Stimulated activated CD8-positive, alpha-beta memory T cell treated with anti-CD3 and anti-CD28 coated beads, Interleukin-7, amount 100 ng/mL, for 1 hour (primary cell): ENCODE measurements at places on chromosomes 12 and 14.

- DNase-seq = no peak
Observed at GRCh38 chr14:97960436-97960835, 1163.3 kb downstream of the VRK1 start.

GRCh38 chr12:126362493-126362892 lies 1297.3 kb downstream of the AACS start:
- DNase-seq = no peak

- no peak for DNase-seq
Observed at GRCh38 chr12:123363740-123364531, 711 bp downstream of the SBNO1 start.

DNA sequence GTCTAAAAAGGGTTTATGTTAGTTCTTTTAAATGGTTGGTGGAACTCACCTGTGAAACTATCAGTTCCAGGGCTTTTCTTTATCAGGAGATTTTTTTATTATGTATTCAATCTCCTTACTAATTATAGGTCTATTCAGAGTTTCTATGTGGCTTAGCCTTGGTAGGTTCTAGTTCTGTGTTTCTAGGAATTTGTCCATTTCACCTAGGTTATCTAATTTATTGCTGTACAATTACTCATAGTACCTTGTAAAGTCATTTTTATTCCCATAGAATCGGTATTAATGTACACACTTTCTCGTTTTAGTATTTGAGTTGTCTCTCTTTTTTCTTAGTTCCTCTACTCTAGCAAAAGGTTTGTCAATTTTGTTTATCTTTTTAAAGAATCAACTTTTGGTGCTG lies 59.0 kb downstream of the BORCS5 start:
- no peak for DNase-seq

DNA sequence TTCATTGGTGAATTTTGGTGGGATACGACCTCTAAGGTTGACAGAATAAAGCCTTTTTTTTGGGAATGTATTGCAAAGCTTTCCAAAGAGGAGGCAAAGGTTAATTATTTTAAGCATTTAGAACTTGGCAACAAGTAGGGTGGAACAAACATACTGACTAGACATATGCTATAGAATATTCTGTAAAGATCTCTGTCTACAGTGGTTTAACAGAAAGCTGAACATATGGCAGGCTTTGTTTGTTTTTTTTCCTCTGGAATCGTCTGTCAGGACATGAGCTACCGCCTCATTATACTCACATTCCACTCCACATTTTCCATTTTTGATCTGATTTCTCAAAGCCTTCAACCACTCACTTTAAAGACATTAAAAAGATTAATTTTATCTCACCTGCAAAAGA lies 153.4 kb upstream of the PELI2 start:
- DNase-seq = no peak

GRCh38 chr12:89783359-89784060 lies 74.9 kb upstream of the ATP2B1 start:
- no peak for DNase-seq

- no peak for DNase-seq
Observed at GRCh38 chr12:123164710-123165261, 13.9 kb upstream of the PITPNM2 start.

DNA sequence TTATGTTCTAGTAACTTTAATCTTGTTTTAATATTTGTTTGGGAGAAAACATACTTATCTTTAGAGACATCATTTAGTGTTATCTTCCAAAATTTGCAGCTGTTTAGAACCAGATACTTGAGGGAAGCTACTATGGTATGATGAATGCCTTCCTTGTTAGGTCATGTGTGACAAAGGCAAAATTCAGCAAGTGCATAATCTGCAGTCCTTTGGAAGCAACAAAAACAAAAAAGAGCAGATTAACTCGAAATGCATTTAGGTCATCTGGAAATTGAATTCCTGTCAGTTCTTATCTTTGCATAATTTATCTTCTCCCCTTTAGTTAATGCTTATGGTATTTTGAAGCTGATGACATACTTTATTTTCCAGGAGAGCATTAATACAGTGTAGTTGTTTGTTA lies 3.5 kb downstream of the FBXO34 start:
- DNase-seq = no peak

- DNase-seq = no peak
Observed at GRCh38 chr12:21691515-21691914, 33.9 kb upstream of the LDHB start.

DNA sequence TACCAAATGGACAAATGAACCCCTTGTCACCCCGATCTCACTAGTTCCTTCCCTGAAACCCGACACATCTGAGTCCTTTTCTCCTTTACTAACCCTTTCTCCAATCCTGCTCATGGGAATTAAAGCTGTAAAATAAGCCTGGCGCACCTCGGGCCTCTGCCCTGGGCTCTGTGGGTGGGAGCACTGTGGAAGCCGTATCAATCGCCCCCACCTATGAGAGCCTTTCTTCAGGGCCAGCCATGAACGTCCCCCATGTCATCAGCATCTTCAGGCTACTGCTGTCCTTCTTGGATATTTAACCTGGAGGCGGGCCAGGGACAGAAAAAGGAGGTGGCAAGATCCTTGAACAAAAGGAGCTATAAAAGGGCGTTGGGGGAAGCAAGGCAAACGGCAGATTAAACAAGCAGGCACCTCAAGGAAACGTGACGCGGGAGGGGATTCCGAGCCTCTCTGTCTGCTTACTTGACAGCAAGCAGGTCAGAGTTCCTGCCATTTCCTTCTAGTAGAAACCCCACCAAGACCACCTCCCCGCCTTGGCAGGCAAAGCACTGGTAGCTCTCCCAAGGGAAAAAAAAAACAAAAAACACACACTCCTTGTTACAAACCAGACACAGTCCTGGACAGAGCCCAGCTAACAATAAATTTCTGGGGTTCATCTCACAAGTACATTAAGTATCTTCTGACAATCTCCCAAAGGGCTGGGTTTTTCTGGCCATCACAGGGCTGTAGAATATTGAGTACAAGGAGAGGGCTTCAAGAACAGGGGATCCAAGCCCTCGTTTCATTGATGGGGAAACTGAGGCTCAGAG lies 62.9 kb downstream of the DPF3 start:
- DNase-seq = no peak

- DNase-seq = no peak
Observed at GRCh38 chr14:100587086-100587762, at the start of gene BEGAIN. BEGAIN (minus strand) TSS chr14:100587417; CDS start chr14:100587290, 127 bp downstream.

DNA sequence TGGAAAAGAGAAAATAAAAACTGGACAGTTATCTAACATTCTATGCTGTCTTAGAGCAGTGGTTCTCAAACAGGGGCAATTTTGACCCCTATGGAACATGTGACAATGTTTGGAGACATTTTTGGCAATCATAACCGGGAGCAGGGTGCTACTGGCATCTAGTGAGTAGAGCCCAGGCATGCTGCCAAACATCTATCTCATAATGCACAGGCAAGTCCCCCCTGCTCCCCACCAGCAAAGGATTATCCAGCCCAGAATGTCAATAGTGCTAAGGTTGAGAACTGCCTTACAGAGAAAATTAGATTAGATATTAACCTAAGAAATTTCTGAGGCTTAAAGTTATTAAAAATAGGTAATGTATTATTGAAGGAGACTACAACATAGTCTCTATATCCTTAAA lies 22.9 kb upstream of the CATSPERB start:
- no peak for DNase-seq

DNA sequence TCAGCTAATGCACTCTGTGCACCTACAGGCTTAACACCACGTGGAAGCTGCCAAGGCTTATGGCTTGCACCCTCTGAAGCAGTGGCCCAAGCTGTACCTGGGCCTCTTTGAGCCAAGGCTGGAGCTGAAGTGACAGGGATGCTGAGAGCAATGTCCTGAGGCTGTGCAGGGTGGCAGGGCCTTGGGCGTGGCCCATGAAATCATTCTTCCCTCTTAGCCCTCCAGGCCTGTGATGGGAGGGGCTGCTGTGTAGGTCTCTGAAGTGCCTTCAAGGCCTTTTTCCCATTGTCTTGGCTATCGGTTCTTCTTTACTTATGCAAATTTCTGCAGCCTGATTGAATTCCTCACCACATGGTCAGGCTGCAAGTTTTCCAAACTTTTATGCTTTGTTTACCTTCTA lies 47.4 kb upstream of the TMTC1 start:
- DNase-seq = no peak

DNA sequence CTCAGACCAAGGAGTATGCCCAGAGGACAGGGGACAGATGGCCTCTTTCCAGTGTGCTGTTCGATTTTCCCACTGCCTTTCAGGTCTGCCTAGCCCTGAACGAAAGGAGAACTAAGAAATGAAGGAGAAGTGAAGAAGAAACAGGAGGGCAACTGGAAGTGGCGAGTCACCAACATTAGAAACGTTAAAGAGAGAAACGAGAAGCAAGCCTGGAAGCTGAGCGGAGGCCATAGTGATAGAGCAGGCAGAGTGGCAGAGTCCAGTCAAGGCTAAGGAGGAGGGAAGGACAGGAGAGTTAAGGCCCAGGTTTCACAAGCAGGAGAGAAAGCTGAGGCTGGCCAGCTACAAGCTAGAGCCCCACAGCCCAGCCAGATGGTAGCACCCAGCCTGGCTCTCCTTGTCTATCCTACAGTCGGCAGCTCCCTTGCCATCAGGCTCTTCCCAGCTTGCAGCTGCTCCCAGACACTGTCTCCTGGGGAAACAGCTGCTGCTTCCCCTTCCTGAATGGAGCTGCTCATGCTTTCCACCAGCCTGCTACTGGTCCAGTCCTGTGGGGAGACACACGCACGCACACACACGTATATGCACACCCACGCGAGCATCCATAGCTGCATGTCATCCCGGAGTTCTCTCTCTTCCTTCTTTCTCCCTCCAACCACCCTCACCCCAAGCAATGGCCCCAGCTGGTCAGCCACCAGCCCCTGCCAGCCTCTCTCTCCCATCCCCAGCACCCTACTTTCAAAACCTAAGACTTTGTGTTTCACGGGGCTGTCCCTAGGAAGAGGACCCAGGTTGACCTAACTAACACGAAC lies 139.7 kb upstream of the CCND2 start:
- no peak for DNase-seq

DNA sequence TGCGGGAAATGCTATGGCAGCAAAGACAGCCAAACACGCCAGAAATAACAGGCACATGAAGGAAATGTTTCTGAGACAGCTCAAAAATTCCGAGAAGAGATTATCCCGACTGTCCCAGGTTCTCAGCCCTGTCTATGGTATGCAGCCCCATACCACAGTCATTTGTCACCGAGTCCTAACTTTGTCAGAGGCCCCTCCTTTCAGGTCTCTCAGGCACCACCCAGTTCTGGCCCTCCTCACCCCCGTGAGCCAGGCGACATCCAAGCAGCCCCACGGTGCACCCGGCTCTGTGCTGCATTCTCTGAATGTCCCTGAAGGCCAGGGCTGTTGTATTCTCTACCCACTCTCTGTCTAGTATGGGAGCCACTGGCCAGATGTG lies 24.0 kb downstream of the SSH1 start:
- DNase-seq = no peak

DNA sequence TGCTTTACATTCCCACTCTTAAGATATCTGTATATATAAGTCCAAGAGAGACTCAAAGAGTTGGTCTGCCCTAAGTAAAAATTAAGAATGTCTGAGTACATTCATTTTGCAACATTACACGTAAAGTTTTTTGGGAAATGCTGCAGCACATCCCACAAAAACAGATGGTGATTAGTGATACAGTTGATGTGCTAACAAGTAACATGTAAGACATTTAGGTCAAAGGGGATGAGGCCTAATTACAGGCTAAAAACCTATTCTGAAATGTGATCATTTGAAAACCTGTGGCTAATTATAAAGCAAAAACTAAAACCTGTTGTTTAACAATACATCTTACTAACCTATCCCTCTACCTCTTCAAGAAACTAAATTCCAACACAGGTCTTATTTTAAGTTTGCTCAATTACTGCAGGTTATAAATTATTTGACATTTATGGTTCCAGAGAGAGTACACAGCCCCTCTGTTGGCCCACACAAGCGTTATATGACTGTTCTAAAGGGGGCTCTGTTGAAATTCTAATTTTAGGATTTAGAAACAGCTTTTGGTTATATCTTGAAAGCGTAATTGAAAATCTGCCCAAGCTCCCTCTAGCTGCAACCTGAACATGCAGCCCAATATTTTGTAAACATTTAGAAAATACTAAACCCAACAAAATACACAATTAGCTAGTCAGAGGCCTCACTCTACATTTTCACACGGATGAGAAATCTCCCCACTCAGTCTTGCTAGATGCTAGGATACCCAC lies 42.9 kb downstream of the BRAP start:
- no peak for DNase-seq

DNA sequence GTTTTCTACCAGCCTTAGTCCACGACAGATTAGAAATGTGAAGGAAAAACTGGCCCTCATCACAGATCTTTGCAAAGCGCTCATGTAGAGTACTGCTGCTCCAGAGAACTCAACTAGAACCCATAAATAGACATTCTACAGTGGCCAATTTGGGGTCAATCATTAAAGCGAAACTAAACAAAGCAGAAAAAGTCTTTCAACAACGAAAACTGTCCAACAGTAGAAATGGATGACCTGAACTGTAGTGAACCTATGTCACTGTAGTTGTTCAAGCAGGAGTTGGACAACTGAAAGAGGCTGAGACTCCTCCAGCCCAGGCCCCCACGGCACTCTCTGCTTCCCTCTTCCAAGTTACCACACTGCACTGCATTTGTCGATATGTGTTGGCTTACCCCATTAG lies 472.6 kb downstream of the BCAT1 start:
- no peak for DNase-seq

GRCh38 chr12:107352347-107353081 lies 259.2 kb upstream of the CRY1 start:
- no peak for DNase-seq

GRCh38 chr12:25126746-25127145 lies 68.2 kb downstream of the DNAI7 start:
- DNase-seq = no peak

GRCh38 chr12:13347241-13348043 lies 150.9 kb downstream of the EMP1 start:
- no peak for DNase-seq

- no peak for DNase-seq
Observed at GRCh38 chr14:65344011-65344410, 68.5 kb upstream of the FUT8 start.

DNA sequence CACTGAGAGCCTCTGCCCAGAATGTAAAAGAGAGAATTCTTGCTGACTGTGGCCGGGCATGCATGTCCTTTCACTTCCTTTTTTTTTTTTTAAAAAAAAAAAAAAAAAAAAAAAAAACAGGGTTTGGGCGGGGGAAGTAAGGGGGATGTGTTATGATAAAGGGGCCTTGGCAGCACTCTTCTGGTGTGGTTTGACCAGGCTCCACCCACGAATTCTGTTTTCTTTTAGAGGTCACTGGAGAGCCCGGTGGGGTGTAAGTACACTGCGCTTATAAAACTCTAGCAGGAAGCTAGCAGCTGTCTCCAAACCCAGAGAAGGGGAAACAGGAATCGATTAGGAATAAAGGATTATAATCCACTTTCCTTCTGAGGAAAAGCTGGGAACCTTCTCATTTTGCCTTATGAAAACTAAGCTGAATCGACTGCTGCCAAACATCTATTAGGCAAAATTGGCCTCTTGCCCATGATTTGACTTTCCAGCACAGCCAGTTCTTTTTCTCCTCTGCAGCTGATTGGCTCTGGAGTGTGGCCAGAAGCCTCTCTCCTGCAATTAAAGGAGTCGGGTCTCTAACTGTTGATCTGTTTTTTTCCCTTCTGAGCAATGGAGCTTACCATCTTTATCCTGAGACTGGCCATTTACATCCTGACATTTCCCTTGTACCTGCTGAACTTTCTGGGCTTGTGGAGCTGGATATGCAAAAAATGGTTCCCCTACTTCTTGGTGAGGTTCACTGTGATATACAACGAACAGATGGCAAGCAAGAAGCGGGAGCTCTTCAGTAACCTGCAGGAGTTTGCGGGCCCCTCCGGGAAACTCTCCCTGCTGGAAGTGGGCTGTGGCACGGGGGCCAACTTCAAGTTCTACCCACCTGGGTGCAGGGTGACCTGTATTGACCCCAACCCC lies 27.7 kb upstream of the HIGD1C start:
- DNase-seq = no peak
